Central memory CD4-positive, alpha-beta T cell (primary cell): ENCODE measurements at places on chromosomes 4 and X.
A peak's percentile ranks its signal among the peaks of the same experiment; 100 is the strongest.

- DNase-seq = no peak
These were observed 72.5 kb downstream of the C4orf46 start for GRCh38 chr4:158599150-158599549.

- DNase-seq = no peak
These were observed 32.3 kb downstream of the RASL11B start for GRCh38 chr4:52894443-52894842.

- DNase-seq = no peak
These were observed 279.9 kb downstream of the INPP4B start for GRCh38 chr4:142566243-142566642.

DNA sequence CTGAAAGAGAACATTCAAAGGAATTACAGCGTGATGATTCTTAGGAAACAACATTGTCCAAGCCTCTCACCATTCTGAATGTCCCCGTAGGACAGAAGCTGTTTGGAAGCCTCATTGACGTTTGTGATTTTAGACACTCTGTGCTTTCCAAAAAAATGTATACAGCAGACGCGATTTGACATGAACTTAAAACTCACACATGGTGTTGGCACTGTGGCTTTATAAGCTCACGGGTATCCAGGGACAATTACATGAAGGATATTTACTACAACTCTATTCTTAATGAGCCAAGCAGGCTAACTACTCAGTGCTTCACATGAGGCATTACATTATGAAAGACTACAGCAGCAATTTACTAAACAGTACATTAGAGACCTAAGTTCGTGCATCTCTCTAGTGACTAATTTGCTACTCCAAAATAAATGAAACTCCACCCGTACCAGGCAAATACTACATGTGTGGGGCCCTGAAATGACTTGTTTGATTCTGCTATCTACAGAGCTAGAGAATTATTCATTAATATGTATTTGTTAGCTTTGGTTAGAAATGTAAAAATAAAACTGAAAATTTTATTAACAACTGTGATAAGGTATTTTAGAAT is 620.7 kb downstream of the SPRY1 start:
- no peak for DNase-seq

- DNase-seq = no peak
These were observed 14.3 kb downstream of the SLC10A6 start for GRCh38 chr4:86834901-86835300.

GRCh38 chr4:20805716-20806115 is 105.5 kb downstream of the PACRGL start:
- DNase-seq = no peak

DNA sequence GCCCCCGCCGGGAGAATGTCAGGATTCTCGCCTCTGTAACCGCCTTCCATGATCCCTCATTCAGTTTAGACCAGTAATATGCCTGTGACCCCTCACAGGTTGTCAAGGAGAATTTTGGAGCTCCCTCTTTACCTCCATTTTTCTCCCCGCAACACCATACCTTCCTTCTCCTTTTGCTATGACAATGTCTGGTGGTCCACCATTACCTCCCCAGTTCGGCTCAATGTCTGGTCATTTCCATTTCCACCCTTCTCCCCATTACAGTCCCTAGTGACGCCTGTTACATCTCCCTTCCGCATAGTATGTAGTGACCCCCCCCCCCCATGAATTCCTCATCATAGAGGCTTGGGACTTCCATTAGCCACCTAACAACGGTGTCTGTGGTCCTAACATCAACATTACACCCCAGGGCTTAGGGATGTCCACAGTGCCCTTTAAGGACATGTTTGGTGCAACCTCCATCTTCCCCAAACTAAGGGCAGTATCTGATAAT is 700 bp downstream of the ARAF start:
- no peak for DNase-seq

DNA sequence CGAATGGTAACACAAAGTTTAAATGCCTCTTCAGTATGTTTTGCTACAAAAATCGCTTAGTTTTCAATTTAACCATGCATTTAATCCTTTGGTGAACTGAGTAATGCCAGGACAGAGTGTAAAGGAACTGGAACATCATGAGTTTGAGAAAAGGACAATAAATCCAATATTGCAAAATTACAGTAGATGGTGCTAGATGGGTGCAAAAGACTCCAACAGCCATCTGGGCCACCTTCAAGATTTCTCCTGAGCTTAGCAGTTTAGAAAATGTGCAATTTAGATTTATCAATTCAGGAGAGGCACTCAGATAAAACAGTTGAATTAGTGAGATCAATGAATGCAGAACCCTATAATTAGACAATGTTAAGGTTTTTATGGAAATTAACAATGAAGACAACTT is 33.2 kb upstream of the MID1IP1 start:
- DNase-seq = peak; percentile 12

DNA sequence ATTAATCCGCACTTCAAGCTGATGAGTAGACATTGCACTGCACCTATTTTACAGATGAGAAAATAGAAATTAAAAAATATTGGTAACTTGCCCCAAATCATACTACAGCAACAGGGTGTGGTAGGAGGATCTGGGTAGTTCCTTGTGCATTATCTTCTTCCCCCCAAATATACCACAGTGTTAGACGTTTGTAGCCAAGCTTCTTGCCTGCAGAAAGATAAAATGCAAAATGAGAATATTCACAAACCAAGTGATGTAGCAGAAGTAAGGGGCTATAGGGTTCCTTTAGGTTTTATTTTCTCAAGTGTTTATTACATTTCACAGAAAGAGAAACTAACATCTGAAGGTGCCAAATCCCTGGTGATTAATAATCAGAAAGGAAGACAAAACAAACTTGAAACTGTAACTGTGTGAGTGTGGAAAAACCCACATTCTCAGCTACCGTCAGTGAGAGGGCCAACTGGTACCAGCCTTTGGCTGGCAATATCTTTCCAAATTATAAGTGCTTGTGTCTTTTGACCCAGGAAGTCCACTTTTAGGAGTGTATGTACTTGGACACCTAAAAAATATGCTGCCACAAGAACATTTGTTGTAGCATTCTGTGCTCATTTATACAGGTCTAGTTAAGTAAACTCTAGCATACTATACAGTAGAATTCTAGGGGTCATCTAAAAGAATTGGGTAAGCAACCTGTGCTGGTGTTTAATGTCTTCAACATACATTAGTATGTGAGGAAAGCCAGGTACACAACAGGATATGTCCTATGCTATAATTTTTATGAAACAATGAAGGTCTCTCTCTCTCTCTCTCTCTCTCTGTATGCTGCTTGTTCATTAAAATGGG is 6.7 kb upstream of the CD38 start:
- DNase-seq = no peak

GRCh38 chrX:13120017-13120416 is 75.6 kb upstream of the FAM9C start:
- no peak for DNase-seq

- no peak for DNase-seq
These were observed 5.9 kb downstream of the SH3D19 start for GRCh38 chr4:151319490-151319889.

GRCh38 chrX:106928227-106928626 is 8.0 kb downstream of the CLDN2 start:
- no peak for DNase-seq

- no peak for DNase-seq
These were observed 253.2 kb downstream of the SPRY1 start for GRCh38 chr4:123649645-123650391.

GRCh38 chr4:123577225-123577906 is 180.8 kb downstream of the SPRY1 start:
- DNase-seq = no peak

DNA sequence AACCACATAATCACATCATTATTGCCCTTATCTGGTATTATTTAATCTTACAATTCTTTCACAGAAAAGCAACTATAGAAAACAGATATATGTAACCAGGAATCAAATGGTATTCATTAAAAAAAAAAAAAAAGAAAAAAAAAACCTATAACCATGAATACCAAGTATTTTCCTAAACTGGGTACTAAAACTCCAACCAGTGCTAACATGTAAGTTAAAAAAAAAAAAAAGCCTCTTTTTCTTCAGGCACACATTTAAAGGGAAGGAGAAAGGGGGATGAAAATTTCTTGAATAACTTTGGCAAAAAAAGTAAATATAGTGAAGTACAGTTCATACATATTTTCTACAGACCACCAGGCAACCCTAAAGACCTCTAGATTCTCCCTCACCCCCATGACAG is 2.1 kb downstream of the PPAT start:
- no peak for DNase-seq

DNA sequence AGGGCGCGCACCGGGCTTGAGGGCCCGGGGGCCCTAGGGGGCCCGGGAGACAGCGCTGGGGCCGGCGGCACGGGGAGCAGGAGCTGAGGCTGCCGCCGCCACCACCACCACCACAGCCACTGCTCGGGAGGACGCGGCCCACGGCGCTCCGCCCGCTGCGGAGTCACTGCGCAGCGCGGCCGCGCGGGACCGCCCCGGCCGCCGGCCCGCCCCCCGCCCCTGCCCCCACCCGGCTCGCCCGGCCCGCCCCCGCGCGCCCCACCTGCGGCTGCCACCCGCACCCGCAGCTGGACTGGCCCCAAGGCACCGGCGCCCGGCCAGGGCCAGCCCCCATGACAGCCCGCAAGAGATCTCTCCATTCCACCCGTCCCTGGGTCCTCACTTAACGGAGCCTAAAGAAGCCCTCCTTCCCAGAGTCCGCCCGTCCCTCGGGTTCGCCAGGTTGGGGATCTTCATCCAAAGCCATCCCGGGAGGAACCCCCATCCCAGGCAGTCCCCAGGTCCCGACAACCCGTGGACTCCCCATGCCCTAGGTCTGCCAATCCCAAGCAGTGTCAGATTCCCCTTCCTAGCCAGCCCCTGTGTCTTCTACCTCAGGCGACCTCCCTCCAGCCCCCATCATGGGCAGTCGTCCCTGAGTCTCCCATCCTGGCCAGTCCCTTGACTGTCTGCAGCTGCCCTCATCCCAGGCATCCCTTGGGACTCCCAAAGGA is 40.0 kb upstream of the IQSEC2 start:
- DNase-seq = no peak

DNA sequence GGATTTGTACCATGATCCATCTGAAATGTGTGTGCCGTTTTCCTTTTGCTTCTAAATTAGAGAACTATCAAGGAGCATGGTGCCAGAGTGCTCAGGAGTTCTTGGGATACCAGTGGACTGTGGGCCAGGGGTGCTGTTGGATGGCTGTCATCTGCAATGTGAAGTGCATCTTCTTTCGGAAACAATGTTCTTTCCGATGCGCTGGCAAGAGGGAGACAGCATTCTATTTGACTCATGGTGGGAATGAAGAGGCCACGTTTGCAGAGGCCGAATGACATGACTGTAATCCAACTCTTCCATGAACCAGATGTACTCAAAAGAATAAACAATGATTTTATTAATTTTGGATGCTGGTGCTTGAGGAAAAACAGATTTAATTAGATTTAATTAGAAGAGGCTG is 45.5 kb downstream of the SORCS2 start:
- DNase-seq = no peak

DNA sequence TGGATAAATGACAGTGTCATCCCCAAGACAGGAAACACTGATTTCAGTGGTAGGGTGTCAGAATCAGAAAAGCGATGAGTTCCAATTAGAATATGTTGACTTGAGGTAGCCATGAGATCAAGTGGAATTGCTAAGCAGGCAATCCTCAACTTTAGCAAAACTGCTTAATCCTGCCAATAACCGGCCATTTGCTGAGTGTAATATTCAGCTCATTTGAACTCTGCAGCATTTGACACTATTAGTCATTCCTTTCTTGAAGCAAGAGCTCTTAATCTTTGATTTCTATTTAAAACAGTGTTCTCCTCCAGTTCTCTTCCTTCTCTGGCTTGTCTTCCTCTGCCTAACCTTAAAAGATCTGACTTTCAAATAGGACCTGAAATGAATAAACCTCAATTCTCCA is 68.7 kb upstream of the DCLK2 start:
- DNase-seq = no peak
